T-helper 22 cell (primary cell): ENCODE measurements at places on chromosomes 1 and 21.

- no peak for DNase-seq
Measured at GRCh38 chr1:213192026-213192425, 141.0 kb downstream of the RPS6KC1 start.

DNA sequence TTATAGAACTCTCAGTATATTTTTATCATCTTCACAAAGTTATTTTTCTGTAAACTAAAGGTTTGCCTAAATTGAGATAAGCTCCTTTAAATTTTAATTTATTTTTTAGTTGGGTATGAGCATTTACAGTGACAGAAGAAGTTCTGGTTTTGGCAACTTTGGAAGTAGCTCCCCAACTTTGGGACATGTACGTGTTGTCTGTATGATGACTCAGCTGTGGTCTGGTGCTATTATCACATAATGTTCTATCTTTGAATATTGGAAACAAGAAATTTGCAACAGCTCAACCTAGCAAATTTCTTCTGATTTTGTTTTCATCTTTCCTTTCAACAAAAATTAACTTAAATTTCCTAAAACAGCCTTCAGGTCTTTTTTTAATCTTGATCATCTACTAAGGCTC, 46.6 kb upstream of the C1orf105 start:
- DNase-seq = no peak

- DNase-seq = no peak
Measured at GRCh38 chr1:60971330-60971729, 111.0 kb upstream of the NFIA start.

DNA sequence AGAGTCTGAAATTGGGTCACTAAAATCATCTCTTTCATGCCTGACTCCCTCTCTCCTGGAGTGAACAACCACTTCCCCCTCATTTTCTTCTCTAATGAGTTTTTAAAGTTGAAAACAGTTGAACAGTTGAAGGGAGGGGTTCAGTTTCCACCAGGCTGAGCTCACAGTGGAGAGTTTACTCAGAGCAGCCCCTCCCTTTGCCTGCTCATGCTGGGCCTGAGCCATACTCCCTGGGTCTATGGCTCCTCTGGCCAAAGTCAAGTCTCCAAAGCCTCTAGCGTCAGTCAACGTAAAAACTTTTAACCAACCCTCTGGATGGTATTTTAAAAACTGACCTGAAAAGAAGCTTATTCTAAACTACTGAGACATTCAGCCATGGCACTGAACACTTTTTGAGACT, 100.8 kb upstream of the RNPC3 start:
- no peak for DNase-seq

GRCh38 chr1:166080277-166080966, 86.4 kb downstream of the FAM78B start:
- no peak for DNase-seq

DNA sequence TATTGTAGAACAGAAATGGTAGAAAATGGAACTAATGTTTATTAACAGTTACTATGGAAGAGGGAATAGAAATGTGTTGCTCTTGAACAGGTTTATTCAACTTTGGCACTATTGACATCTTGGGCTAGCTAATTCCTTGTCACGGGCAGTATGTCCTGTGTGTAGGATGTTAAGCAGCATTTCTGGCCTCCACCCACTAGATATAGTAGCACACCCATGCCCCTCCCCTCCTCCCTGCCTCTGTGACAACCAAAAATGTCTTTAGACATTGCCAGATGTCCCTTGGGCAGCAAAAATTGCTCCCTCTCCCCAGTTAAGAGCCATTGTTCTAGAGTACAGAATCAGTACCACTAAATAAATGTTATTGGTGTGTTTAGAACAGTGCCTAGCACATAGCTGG, 91.4 kb upstream of the TPTE start:
- no peak for DNase-seq
